Breast epithelium (tissue), 4 donors: ENCODE measurements at places on chromosomes 11 and 22. TPM values are rescaled to one million over a fixed set of nuclear protein-coding genes. Genes with fewer than 3 reads are reported as not detected.

The LDHA gene
- total RNA-seq, result 501 TPM

The CABP4 gene
- total RNA-seq, result 3.5 TPM

The MMP1 gene
- total RNA-seq, result not detected

The OR5M3 gene
- not detected for total RNA-seq

The CFAP300 gene
- 8.3 TPM for total RNA-seq

The C11orf68 gene
- 16.7 TPM for total RNA-seq

DNA sequence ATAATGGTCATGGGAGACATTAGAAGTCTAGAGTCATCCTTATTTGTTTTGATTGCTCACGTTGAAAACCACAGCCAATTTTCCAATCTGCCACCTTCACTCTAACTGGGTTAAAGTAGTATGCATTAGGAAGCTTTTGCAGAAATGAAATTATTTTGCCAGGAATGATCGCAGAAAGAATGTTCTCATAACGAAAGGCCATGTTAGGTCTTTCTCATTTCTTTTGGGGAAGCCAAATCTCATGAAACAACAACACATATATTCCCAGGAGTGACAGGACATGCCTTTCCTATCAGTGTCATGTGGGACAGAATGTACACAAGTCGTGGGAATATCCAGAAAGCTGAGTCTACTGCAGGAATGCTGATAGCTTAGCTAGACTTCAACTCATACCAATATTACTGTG lies 386.3 kb downstream of the AASDHPPT start:
- H3K4me3 ChIP-seq, result no peak overlapping the region
- DNase-seq, result no peak
- H3K27ac ChIP-seq, result no peak overlapping the region
- no peaks in the 10 kb centered on the region for H3K36me3 ChIP-seq
- no peaks in the 10 kb centered on the region for H3K4me1 ChIP-seq

DNA sequence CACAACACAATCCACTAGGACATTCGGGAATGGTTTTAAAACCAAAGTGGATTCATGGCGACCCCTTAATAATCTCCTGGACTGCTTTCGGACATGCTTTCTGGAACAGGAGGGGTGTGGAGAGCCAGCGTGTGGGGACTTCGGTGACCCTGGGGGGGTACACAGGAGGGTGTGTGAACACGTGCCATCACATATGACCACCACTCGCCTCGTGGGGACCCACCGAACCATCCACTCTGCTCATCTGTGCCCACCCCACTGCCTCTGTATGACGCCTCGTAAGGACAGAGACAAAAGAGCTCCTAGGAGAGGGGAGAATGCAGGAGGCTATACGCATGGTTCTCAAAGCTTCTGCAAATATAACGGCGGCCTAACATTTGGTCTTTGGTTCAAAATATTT lies 8.9 kb downstream of the LTO1 start:
- no peaks in the 10 kb centered on the region for H3K4me1 ChIP-seq
- H3K36me3 ChIP-seq, result no peaks in the 10 kb centered on the region
- no peak for DNase-seq
- no peak overlapping the region for H3K27ac ChIP-seq

DNA sequence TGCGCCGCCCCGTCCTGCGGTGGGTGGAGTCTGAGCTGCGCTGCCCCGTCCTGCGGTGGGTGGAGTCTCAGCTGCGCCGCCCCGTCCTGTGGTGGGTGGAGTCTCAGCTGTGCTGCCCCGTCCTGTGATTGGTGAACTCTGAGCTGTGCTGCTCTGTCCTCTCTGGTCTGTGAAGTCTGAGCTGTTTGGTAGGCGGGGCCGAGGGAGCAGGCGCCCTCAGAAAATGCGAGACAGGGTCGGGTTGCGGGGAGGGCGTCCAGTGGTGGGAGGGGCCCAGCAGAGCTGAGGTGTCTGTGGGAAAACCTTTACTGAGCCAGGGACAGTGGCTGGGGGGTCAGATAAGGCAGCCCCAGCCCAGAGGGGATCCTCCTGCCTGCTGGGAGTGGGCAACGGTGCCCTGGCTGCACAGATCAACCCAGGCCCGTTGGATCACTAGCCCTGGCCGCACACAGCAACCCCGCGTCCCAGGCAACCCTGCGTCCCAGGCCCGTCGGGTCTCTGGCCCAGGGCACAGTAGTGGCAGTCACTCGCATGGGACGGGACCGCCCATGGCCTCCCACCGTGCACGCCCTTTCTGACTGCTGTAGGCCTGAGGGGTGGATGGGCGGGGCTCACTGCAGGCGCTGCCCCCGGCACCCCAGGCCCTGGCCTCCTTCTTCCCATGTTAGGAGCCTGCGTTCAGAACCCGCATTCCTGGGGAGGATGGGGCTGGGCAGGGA lies 22.8 kb downstream of the BRSK2 start:
- H3K36me3 ChIP-seq, result no peaks in the 10 kb centered on the region
- DNase-seq, result no peak
- no peak overlapping the region for H3K4me3 ChIP-seq

DNA sequence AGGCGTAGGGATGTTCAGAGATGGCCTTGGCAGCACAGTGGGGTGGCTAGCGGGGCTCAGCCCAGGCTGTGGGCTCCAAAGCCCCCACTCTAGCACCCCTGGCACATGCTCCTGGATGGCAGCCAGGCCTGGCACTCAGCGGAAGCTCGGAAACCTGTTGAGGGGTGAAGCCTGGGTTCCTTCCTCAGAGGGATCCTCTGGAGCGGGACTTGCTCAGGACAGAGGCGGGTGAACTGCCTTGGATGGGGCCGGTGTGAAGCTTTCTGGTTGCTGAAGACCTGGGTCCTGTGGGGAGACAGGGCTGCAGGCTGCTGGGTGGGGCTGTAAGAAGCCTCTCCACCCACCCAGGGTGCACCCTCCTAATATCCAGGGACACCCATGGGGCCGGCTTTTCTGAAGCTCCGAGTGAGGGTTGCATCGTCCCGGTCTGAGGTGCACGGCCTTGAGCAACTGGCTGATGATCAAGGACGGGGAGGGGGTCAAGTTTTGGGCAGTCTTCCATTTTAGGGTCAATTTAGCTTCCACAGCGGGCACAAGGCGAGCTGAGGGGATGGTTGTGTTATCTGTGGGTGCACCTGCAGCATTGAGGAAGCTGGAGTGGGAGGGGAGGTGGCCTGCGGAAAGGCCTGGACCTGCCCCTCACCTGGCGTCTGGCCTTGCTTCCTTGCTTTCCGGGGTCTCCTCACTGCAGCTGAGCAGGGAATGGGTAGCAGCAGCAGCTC lies 5.2 kb downstream of the MRGPRE start:
- no peaks in the 10 kb centered on the region for H3K36me3 ChIP-seq
- no peaks in the 10 kb centered on the region for H3K27me3 ChIP-seq
- H3K4me1 ChIP-seq, result no peaks in the 10 kb centered on the region
- DNase-seq, result no peak

DNA sequence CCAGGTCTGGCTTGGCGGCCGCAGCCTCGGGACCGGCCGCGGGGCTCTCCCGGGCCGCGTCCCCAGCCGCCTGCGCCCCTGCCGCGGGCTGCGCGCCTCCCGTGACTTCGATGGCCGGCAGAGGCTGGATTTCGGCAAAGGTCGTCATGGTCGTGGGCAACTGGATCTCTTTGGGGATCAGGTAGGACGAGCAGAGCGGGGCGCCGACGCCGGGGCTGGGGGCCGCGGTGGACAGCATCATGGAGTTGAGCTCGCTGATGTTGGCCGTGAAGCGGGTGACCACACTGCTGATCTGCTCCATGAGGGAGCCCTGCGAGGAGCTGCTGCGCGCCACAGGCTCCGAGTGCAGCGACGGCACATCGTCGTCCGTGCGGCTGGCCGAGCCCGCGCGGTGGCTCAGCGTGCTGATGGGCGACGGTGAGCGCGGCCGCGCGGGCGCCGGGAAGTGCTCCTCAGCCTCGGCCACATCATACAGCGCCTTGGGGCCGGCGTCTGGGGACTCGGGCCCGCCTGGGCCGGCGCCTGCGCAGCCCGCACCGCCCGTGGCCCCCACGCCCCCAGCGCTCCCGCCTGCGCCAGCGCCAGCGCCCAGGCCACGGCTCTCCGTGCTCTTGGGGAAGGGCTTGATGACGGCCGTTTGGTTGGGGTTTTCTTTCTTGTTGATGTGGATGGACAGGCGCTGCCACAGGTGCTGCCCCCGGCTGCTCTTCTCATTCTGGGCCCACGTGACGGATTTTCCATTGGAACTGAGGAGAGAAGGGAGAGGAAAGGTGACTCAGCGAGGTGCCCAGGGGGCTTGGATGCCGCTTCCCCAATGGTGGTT lies 171.4 kb upstream of the CTSC start:
- H3K4me3 ChIP-seq, result peak overlapping the region; percentile 25
- H3K27me3 ChIP-seq, result peaks cover 32% of the 10 kb centered on the region
- no peak overlapping the region for H3K27ac ChIP-seq
- no peak for DNase-seq
- no peaks in the 10 kb centered on the region for H3K4me1 ChIP-seq

DNA sequence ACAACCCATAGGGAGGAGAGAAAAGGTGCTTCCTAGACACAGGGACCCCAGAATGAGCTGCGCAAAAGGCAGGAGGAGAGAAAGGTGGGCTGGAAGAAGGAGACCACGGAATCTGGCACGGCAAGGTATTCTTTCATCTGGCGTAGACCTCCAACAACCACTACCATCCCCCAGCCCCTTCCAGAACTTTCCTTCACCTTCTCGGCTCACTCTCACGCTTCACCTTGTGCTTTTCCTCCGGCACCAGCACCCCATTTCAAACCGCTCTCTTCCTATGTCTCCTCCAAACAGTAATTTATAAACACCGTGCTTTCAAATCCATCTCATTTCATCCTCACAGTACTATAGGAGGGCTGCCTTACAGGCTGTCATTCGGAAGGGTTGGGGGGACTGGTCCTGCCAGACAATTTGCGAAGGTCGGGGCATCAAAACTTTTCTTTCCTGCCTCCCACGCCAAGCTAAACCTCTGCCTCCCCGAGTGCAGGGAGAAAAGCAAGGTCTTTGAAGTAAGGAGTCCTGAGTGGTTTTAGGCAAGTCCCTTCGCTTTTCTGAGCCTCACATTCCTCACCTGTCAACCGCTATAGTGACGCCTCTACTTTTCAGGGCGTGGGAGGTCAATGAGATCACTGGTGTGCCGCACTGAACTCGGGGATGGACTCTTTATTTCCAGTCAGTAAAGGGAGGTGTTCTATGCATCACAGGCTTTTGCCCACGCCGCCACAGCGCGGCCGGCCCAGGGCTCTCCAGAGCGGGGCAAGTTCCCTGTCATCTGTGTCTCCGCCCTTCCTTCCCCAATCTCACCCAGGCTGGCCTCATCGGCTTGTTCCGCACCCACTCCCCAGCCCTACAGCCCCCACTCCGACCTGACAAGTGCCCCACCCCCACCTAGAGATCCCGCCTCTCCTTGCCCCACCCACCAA lies 800 bp downstream of the KCTD21 start:
- H3K36me3 ChIP-seq, result no peaks in the 10 kb centered on the region
- H3K27ac ChIP-seq, result peak overlapping the region; percentile 88
- DNase-seq, result peak; percentile 31
- peak overlapping the region; percentile 88 for H3K4me3 ChIP-seq

DNA sequence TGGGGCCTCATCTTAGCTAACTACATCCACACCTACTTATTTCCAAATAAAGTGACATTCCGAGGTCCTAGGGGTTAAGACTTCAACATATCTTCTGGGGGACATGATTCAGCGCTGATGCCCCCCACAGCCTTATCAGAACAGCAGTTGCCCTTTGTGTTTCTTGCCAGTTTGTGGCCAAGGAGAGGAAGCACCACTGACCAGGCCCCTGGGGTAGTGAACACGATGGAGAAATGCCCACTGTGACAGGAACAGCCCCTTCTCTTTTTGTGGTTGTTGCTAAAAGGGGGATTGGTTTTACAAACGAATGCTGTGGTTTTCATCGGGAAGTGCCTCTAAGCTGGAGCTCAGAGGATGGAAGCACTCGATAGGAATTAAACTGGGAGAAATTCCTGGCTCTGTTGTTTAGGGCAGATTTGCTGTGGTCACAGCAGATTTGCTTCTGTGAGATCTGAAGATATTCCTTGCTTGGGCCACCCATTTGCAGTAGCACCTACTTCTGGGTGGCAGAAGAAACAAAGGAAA lies 88.8 kb downstream of the ABTB2 start:
- DNase-seq, result no peak
- H3K4me3 ChIP-seq, result no peak overlapping the region
- H3K27me3 ChIP-seq, result no peaks in the 10 kb centered on the region
- H3K4me1 ChIP-seq, result peaks cover 5% of the 10 kb centered on the region
- H3K27ac ChIP-seq, result no peak overlapping the region

DNA sequence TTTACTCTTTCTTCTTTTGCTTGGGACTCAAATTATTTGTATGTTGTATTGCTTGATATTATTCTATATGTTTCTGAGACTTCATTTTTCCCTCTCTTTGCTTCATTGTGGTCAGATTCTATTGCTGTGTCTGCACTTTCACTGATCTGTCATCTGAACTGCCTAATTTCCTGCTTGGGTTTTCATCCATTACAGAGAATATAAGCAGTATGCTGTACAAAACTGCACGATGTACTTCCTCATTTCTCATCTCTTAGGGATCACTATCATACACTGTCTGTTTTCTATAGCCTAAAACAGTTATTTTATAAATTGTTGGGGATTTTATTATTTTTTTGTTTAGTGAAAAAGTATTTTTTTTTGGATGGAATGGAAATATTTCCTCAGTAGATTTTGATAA lies 736.7 kb upstream of the ANO5 start:
- H3K4me3 ChIP-seq, result no peak overlapping the region
- no peak for DNase-seq
- no peak overlapping the region for H3K27ac ChIP-seq
- no peaks in the 10 kb centered on the region for H3K36me3 ChIP-seq
- peaks cover 3% of the 10 kb centered on the region for H3K27me3 ChIP-seq

DNA sequence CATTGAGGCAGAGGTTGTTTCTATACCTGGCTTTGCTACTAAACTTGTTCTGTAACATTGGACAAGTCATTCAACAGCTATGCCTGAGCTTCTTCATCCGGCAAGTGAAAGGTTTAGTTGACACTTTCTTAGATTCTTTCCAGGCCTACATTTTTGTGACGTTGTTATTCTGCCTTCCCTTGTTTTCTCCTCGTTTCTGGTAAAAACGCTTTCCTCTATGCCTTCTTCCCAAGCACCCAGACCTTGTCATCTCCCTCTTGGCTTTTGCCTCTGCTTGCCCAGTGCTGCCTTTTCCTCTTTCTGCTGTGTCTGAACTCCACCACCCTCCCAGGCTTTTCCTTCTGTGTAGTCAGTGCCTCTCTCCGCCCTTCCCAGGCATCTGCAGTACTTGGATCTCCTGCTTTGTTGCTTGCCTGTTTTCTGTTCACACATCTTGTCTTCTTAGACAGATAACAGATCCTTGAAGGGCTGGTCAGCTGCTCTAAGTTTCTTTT lies 1.4 kb upstream of the AMOTL1 start:
- no peaks in the 10 kb centered on the region for H3K4me1 ChIP-seq
- DNase-seq, result no peak
- H3K4me3 ChIP-seq, result no peak overlapping the region
- H3K36me3 ChIP-seq, result no peaks in the 10 kb centered on the region
- no peaks in the 10 kb centered on the region for H3K27me3 ChIP-seq
- no peak overlapping the region for H3K27ac ChIP-seq

- no peak for DNase-seq
- H3K4me1 ChIP-seq, result no peaks in the 10 kb centered on the region
- no peak overlapping the region for H3K27ac ChIP-seq
- H3K27me3 ChIP-seq, result no peaks in the 10 kb centered on the region
- no peak overlapping the region for H3K4me3 ChIP-seq
These were observed 10.5 kb downstream of the TPST2 start for GRCh38 chr22:26579331-26579886.
